GM23248 (cell line): ENCODE measurements at places on chromosomes 3 and 15. TPM values are rescaled to one million over a fixed set of nuclear protein-coding genes. Genes with fewer than 3 reads are reported as not detected.

DNA sequence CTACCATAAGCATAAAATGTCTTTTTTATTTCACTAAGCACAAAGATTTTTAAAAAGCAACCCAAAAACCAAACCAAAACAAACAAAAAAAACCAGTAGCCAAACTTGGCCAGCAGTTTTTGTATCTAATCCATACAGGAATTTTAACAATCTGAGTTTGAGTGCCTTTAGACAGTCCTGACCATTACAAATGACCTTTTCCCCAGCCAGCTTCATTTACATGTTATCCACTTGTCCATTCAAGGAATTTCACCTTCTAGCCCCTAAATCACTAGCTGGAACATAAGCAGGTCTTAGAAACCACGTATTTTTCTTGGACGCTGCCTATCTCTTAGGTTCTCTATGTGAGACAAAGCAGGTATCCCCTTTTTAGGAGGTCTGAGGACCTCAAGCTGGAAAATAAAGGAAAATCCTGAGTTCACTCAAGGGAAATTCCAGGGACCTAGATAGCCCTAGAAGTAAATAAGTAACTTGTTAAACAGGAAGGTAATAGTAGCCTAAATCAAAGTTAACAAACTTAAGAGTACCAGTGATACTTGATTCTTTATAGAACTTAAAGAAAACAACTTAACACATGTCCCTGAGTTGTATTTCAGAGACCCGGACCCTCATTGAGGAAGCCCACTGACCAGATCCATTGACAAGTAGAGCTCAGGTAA is 34.2 kb downstream of the CIP2A start:
- DNase-seq, result no peak

- DNase-seq, result no peak
These were observed 10.8 kb downstream of the TATDN2 start for GRCh38 chr3:10259036-10259435.

GRCh38 chr3:20546636-20547035 is 360.6 kb upstream of the SGO1 start:
- peak; percentile 4 for DNase-seq

DNA sequence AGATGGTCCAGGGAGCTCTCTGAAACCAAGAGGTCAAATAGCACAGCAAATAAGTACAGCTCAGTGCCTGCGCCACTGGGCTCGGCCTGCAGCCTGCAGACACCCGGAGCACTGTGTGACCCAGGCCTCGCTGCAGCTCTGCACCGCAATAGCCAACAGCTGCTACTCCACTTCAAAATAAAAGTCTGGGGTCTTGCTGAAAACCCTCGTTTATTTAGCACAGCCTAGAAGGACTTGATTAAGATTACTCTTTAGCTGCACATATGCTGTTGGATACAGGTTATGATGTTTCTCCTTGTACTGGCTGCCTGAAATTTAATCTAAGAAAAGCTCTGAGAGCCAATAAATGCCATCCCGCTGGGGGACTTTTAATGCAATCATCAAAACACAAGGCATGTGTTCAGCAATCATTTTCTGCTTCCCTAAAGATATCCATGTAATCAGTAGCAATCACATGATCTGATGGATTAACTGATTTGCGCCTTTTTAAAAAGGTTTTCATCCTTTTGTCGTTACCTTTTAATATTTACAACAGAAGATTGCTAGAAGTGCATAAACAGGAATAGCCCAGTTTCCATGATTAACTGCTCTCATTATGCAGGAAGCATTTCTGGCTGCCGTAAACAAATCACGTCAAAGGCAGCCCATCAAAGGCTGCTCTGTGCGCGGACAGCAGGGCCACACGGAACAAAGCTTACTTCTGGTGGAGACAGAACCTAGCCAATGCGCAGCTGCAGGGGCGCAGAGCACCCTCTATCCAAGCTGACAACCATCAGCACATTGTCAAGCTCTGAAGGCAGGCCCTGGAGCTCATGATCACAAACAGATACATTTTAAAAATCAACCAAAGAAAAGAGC is 58.8 kb downstream of the CLASP2 start:
- DNase-seq, result peak; percentile 80

DNA sequence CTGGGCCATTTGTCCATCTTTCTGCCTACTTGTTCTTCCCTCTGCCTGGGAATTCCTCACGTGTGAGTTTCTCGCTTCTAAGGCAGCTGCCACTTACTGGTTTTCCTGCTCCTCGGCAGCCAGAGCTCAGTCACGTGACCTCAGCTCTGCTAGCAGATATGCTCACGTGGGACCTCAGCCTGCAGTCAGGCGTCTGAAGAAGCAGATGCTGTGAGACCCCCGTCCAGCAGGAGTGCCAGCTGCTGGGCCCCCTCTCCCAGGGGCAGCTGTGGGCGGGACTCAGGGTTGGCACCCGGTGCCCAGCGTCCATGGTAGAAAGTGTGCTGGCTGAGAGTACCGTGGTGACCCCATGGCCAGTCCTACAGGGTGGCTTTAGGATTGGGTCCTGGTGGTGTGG is 161.3 kb upstream of the TLE3 start:
- DNase-seq, result peak; percentile 62

DNA sequence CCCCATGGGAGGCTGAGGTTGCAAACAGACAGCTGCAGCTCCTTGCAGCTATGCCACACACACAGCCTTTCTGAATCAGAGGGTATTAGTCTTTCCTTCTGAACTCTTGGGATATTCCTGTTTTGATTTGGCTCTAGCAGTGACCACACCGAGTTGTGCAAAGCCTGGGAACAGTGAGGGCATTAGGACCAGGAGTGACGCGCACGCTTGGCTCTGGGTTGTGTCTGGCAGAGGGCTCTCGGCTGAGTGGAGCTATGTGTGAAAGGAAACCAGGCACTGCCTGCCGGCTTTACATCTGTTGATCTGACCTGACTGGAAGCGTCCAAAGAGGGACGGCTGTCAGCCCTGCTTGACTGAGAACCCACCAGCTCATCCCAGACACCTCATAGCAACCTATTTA is at the start of gene GALNT15:
Gene GALNT15, plus strand, starts transcription at position 292 of the 400 bp plus-strand sequence. CDS start 472 bp downstream, outside the sequence.
- DNase-seq, result peak; percentile 99

- no peak for DNase-seq
These were observed 129.6 kb downstream of the ADAMTS17 start for GRCh38 chr15:100211855-100212850.

- DNase-seq, result no peak
These were observed 92.6 kb downstream of the LEKR1 start for GRCh38 chr3:156918746-156919145.

- no peak for DNase-seq
These were observed 41.5 kb downstream of the SEMA3G start for GRCh38 chr3:52403271-52403841.

- DNase-seq, result no peak
These were observed 861.6 kb downstream of the ROBO1 start for GRCh38 chr3:78906245-78906644.

DNA sequence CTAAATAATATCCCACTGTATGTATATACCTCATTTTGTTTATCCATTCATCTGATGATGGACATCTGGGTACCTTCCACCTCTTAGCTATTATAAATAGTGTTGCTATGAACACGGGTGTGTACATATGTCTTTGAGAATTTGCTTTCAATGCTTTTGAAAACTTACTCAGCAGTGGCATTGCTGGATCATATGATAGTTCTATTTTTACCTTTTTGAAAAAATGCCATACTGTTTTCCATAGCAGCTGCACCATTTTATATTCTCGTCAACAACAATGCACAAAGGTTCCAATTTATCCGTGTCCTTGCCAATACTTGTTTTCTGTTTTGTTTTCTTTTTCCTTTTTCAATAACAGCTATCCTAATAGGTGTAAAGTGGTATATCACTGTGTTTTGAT is 77.1 kb downstream of the PEAK1 start:
- DNase-seq, result no peak

DNA sequence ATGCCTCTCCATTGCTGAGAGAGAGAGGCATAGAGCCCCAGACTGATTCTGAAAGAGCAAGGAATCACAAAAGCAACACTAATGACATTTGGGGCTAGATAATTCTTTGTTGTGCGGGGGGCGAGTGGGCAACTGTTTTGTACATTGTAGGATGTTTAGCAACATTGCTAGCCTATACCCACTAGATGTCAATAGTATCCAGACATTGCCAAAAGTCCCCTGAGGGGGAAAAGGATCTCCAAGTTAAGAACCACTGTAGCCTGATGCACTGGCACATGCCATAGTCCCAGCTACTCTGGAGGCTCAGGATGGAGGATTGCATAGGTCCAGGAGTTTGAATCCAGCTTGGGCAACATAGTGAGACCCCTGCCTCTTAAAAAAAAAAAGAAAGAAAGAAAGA is 22.8 kb upstream of the GOLM2 start:
- DNase-seq, result no peak

DNA sequence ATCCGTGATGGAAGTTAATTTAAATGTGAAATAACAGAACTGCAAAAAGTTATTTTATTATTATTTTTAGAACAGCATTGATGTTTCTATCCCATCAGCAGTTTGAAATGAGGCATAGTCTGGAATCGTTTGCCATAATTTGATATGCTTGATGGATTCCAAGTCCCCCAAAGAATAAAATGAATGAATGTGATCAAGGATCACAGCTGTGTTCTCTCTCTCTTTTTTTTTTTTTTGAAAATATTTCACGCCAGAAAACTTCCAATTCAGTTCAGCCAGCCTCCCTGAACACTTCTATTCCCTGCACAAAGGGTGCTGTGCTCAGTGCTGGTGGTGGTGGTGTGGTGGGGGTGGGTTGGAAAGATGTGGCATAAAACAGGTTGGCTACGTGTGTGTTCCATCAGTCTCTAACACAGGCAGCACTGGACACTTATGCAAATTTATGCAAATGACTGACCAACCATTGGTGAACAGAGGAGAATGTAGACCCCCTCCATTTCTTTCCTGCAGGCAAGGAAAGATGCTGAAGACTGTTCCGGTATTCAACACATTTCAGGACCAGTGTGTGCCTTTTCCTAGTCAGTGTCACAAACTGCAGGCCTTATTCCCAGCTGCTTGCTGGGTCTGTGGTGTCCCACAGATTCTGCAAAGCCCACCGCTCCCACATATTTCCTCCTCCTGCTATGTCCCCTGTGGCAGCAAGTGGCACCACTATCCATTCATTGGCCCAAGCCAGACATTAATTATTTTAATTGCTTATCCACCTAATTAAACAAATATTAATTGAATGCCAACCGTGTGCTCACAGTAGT is 10.6 kb downstream of the ARNT2 start:
- DNase-seq, result no peak

GRCh38 chr3:196189566-196190347 is 21.4 kb downstream of the ZDHHC19 start:
- no peak for DNase-seq

DNA sequence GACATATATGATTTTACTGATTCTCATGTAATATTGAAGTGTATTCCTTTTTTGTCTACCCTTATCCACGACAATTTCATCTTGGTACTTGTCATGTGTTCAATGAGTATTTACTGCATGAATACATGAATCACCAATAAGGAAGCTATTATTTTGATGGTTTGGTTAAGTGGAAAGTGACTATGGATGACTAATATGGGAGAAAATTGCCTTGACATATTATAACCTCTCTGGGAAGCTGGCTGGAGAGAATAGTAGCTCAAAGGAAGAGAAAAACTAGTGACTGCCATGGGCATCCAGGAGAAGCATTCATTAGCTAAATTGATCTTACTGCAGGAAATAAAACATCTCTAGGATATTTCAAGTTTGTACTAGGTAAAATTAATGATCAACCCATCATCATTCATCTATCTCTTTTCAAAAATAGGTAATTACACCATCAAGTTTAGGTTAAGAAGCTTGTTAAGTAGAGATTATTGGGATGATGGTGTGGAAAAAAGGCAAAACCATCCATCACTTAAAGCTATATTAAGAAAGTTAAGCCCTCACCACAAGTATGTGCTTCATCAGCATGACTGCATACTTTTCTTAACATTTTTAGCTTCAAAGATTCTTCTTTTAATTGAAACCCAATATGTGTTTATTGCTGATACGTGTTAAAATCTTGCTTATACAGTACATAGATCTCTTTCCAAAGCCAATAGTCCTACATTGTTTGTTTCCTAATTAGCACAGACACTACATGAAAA is 455.2 kb upstream of the ARPP21 start:
- DNase-seq, result no peak

- DNase-seq, result no peak
These were observed 12.5 kb upstream of the FBLN2 start for GRCh38 chr3:13536432-13536831.

- DNase-seq, result no peak
These were observed 5.1 kb upstream of the GRIP2 start for GRCh38 chr3:14545251-14545635.

DNA sequence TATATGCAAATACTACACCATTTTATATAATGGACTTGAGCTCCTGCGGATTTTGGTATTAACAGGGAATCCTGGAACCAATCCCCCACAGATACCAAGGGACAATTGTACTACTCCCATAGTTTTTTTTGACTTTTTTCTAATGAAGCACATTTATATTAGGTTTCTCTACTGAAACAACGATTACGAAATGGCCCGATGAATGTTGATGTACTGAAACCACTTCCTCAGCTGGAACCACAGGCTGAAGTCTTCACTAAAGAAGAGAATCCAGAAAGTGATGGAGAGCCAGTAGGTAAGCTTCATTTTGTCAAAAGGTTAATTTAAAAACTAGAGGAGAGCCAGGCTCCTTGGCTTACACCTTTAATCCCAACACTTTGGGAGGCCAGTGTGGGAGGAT is 121.5 kb upstream of the LRRFIP2 start:
- peak; percentile 13 for DNase-seq

- peak; percentile 61 for DNase-seq
These were observed 12.3 kb upstream of the DENND4A start for GRCh38 chr15:65804252-65804931.

DNA sequence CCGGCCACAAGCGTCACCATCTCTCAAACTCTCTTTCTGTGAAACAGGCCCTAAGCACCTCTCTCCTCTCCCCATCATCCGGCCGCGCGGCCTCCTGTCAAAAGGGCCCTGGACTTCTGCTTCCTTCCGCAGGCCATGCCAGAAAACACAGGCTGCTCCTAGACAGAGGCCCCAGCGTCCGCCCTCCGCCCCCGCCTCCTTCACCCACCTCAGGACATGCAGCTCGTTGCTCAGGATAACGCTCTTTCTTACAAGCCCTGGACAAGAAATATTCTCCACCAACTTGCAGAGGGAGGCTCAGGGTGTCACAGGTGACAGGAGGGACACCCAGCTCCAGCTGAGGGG is 212.0 kb downstream of the XXYLT1 start:
- DNase-seq, result no peak

- DNase-seq, result no peak
These were observed 3.3 kb upstream of the WNT5A start for GRCh38 chr3:55490276-55490913.

DNA sequence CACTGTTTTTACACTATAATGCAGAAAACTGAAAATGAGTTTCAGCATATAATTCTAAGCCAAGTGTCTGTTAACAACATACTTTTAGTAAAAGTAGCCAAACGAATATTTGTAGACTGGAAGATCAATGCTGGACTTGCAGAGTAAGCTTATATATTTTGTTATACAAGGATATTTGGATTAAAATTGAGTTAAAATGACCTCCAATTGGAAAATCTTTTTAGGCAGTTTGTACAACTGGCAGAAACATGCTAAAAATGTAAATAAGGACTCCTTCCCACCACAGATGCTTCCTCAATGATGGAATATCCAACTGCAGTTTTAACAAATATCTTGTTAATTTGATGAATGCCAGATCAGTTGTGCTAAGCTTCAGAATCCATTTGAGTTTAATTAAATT is 25.3 kb downstream of the ZBBX start:
- DNase-seq, result no peak

Gene SLC51B
- total RNA-seq, result not detected in 2 replicates

Gene MESP2
- total RNA-seq, result not detected in 2 replicates

Gene C3orf80
- 0.43 and 1.3 TPM in 2 replicates for total RNA-seq

Gene CD200R1
- 0.38 TPM in 1 of 2 replicates, not detected in the other for total RNA-seq

Gene HEMK1
- total RNA-seq, result 15.8 and 15.9 TPM in 2 replicates

Gene ABHD6
- total RNA-seq, result 5.3 and 5.8 TPM in 2 replicates

Gene SHC4
- total RNA-seq, result 0.43 and 0.76 TPM in 2 replicates

Gene SERPINI2
- not detected in 2 replicates for total RNA-seq

Gene DPH3
- 27.1 and 27.3 TPM in 2 replicates for total RNA-seq

Gene ENTPD3
- not detected in 2 replicates for total RNA-seq

Gene FGF7
- 331 and 351 TPM in 2 replicates for total RNA-seq
